Activated T-helper 2 cell treated with anti-CD3 and anti-CD28 coated beads, Interferon-gamma antibody, Interleukin-2, Interleukin-4, amounts not matched to agents 10 μg/mL and 5 μg/mL and 100 μg/mL, durations not matched to agents 14 hours and 24 hours and 36 hours (primary cell): ENCODE measurements at places on chromosomes 6 and 20. TPM values are rescaled to one million over a fixed set of nuclear protein-coding genes. Genes with fewer than 3 reads are reported as not detected.
A peak's percentile ranks its signal among the peaks of the same experiment; 100 is the strongest.

DNA sequence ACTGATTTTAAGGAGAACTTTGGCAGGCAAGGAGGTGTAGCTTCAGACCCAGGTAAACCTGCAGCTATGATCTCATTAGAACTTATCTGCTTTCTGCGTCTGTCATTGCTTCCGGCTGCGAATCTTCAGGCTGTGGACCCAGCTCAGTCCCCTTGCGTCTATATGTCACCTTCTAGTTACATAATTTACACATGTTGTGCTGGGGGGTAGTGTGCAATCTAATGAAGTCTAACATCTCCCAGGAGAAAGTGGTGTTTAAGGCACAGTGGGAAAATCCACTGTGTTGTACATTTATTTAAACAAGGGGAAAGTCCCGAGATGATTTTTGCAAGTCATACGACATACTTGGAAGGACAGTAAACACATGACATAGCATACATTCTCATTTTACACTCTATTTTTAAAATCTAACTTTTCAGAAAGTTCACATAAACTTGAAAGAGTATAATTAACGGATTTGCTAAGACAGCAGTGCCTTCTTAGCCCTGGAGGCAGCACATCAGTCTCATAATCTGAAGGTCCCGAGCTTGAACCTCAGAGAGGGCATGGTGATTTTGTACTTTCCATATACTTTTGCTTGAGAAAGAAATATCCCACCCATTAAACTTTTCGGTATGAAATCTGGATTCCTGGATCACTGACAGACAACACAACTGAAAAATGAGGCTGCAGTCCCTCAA is 35.2 kb downstream of the GPX6 start:
- no peak for DNase-seq

DNA sequence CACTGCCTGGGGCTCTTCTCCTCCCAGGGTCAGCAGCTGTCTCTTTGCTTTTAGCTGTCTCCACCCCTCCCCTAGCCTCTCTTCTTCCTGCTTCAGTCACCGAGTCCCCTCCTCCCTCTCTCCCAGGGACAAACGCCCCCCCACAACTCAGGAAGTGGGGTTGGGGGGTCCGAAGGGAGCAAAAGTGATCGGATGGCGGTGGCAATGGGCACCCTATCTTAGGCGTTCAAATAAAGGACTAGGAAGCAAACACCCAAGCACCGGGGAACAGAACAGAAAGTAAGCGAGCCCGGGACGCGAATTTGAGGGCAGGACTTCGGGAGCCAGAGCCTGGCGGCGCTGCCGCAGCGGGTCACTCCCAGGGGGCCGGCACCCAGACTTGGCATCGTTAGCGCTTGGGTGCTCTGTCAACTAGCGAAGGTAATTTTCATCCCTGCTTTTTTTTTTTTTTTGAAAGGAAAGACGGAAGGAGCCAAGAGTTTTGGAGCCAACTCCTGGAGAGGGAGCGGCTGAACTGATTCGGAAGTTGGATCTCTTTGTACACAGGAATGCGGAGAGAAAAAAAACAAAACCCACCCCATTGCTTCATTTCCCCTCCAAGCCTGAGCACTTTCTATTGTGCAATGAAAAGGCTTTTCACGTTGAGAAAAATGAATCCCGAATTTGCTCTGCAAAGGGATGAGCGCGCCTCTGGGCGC is 815 bp upstream of the ITPR3 start:
- DNase-seq, result peak; percentile 44

DNA sequence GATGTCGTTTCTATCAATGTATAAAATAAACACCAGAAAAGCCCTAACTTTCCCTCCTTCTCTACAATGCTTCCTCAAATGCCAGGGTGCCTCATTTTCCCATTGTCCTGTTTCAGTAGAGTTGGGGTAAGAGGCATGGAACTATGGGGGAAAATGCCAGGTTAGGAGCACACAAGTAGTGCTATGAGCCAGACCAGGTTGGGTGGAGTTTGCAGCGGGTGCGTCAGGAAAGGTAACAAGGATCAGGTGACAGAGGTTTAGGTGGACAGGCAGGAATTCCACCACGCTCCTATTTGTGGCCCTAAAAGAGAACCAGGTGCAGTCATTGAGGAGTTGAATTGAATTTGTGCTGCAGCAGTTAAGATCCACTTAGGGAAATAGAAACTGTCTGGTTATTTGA is 36.5 kb downstream of the SYTL3 start:
- no peak for DNase-seq

DNA sequence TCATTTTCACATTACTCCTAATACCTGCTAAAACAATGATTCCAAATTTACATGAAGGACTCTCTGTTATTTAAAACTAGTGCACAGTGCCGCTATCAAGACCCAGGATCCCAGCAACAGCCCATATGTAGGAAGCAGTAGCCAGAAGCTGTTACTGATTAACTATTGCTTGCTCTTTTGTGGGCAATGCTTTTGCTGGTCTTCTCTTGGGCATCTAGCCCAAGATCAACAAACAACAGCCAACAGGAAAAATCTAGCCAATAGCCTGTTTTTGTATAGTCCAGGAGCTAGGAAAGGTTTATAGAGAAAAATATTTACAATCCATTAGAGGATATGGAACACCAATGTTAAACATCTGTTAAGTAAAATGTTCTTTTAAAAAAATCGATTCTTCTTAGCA is 22.1 kb upstream of the TENT5A start:
- no peak for DNase-seq

DNA sequence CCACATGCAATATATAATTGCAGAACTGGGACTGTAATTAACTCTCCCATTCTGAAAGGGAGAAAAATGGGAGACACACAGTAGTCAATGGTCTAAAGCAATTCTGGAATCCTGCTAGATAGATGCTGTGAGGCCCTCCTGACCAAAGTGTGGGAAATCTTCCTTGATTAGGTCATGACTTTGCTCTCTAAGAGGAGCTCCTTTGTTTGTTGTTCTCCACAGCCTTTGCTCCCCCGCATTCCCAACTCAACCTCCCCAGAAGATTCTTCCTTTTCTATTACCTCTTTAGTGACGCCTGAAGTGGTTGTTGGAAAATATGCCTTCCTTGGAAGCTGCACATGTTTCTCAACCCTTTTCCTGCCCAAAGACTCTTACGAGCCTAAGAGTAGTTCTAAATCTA is 28.8 kb upstream of the LIN28B start:
- DNase-seq, result no peak

- no peak for DNase-seq
Observed at GRCh38 chr6:10174056-10174455, 240.8 kb downstream of the TFAP2A start.

GRCh38 chr6:109894181-109894580 is 83.9 kb upstream of the GPR6 start:
- no peak for DNase-seq

DNA sequence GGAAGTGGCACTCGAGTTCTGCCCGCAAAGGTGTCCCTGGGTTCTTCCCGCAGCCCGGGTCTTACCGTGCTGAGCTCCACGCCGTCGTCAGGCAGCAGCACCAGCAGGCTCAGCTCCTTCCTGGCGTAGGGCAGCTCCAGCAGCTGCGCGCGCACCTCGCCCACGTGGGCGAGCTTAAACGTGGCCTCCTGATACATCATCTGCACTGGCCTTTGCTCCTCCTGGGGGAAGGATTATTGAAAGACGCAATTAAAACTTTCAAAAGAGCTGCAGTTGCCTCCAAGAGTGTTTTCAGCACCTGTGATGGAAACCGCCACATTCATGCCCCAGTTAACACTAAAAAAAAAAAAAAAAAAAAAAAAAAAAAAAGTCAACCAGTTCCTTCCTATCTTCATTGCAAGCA is 11.3 kb downstream of the SERPINB9 start:
- no peak for DNase-seq

GRCh38 chr6:127554435-127555006 is 22.5 kb upstream of the C6orf58 start:
- DNase-seq, result no peak

DNA sequence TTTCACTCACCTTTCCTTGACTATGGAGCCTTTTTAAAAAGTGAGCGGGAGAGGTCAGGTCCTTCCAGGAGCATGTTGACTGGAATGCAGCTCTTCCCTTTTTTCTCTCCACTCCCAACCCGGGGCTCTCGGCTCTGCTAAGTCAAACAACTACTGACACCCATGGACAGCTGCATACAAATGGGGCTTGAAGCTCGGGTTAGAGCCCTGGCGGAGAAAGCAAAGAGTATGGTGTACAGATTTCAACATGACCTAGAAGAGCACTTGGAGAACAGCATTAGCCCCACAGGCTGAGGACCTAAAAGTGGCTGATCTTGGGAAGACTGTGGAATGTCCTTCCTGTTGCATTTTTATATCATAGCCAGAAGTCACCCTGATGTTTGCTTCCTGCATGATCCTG is 162.0 kb upstream of the STMND1 start:
- DNase-seq, result no peak

GRCh38 chr20:20363434-20363798 is 4.5 kb upstream of the INSM1 start:
- no peak for DNase-seq

GRCh38 chr20:18436847-18437246 is 30.0 kb downstream of the DZANK1 start:
- no peak for DNase-seq

GRCh38 chr6:147142684-147143245 is 61.5 kb upstream of the STXBP5 start:
- DNase-seq, result no peak

DNA sequence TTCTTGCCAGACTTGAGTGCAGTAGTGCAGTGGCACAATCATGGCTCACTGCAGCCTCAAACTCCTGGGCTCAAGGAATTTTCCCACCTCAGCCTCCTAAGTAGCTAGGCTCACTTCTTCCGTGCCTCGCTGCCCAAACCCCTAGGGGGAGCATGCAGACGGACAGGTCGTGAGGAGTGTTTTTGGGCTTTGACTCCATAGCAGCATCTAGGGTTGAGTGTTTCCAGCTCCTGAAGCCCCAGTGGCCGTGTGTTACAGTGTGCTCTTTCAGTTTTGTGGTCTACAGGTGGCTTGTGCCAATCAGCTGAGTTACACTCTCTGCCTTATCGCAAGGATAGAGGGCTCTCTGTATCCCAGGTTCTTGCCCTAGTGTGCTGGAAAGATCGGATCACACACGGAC is 33.4 kb downstream of the NCOA3 start:
- DNase-seq, result no peak

DNA sequence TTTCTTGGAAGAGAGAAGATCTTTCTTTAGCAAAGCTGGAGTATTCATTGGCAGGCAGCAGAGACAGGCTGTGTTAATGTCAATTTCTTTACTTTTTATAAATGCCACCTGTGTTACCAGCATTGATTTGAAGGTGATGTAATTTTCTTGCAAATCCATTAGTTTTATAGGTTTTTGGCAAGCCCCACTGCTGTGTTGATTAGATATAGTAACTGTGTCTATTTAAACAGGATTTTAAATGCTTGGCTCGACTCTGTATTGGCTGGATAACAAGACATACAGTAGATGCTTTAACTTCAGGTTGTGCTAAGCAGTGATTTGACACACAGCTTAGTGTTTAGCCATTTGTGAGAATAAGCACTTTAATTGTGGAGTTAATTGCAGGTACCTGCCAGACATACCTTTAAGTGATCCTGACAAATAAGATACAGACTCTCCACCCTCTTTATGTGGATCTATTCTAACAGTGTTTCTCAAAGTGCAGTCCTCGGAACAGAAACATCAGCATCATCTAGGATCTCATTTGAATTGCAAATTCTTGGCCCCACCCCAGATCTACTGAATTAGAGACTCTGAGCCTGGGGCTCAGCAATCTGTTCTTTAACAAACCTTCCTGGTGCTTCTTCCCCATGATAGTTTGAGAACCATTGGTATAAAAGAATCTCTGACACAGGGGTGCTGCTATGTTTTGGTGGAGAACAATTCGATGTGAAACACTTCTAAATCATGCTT is 397.5 kb downstream of the HDGFL1 start:
- DNase-seq, result no peak

DNA sequence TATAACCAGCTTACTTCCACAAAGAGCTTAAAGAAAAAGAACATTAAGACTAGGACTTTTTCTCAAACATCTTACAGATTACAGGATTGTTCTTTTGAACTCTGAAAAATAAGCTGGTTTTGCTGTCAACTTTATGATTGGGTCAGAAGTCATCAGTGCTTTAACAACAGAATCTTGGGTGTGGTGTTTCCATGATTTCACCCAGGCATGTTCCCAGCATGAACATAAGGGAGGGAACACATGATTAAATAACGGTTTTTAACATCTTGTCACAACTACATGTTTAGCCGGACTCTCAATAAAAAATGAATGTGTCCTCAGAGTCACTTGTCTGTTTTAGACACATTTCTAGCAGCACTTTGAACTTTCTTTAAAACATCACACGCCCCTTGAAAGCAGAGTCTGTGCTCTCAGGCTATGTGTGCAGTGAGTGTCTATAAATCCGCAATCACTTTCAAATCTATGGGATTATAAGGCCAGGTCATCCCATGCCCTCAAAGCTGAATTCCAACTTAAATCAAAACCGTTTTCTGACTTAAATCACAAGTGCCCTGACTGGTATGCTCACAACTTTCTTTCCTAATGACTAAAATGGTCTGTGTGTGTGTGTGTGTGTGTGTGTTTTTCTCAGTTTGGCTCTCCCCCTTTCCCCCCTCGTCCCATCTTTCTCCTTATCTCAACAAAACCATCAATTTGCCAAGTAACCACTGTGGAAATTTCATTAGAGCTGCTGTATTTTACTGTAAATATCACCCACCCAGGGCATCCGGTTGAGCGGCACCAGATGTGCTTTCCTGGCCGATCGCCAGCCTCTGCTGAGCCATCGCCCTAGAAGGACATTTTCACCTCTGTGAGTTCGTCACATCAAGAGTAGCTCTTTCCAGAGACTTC is 216.8 kb upstream of the DTNBP1 start:
- peak; percentile 29 for DNase-seq

- no peak for DNase-seq
Observed at GRCh38 chr20:57504411-57504810, 20.5 kb downstream of the CTCFL start.

DNA sequence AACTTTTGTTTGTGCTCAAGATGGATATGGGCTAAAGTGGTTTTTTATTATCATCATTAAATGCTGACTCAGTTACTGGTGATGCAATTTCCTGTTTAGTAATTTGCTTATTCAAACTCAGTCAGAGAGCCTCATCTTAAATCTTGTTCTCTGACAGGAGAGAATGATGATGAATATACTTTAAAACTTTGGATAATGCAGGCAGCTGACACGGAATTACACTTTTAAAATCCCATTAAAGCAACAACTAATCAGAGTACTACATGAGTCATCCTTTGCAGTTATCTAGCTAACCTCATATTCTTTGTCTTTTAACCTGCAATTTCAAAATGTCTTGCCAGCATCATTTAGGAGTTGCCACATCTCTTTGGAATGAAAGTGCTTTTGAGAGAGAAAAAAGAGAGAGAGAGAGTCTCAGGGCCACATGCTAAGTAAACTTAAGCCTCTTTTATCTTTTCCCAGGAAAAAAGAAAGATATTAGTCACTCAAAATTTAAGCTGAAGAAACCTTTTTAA is 9.2 kb upstream of the C6orf141 start:
- no peak for DNase-seq

- no peak for DNase-seq
Observed at GRCh38 chr20:33063271-33063670, 9.6 kb downstream of the BPIFB3 start.

SMLR1 gene
- not detected in 2 replicates for total RNA-seq

PSORS1C2 gene
- not detected in 2 replicates for total RNA-seq

CALHM4 gene
- total RNA-seq, result not detected in 2 replicates

MYB gene
- 82.5 and 84.5 TPM in 2 replicates for total RNA-seq

HLA-F gene
- 266 and 278 TPM in 2 replicates for total RNA-seq

CST2 gene
- total RNA-seq, result not detected in 2 replicates

CDH4 gene
- total RNA-seq, result not detected in 2 replicates

ZDHHC14 gene
- total RNA-seq, result 7.8 and 8.4 TPM in 2 replicates
